ENCODE measurements at places on chromosomes 12 and 14.

DNA sequence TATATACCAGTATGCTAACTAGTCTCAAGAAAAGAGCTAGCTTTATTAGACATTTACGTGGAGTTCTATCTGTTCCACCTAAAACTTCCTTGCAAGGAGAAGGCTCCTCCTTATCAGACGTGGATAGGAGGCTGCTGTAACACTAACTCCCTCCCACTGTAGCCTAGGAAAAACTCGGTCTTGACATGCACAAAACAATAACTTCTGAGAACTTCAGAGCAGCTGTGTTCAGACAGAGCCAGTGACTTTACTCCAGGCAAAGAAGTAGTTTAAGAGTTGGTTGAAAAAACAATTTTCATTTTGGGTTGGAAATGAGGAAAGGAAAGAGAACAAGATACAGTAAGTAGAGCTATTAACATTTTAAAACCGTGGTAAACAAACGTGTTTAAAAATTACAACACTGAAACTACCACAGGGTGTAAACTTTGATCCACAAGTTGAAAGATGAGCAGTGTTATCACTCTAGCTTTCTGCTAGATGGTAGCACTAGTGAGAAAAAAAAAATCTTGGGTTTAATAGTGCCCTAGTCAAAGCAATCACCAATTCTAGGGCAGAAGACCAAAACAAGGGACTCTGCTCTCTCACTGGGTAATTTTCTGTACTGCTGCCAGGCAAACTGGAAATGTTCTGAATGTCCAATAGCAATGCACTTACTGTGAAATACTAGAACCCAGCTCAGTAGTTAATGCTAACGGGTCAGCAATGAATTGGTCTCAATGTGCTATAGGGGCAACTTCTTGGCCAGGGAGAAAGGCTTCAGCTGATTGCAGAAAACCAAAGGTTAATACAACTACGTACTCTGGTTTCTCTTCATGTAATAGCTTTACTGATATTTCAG, 2.4 kb downstream of the ATF7 start:
- DNase-seq: no peak

DNA sequence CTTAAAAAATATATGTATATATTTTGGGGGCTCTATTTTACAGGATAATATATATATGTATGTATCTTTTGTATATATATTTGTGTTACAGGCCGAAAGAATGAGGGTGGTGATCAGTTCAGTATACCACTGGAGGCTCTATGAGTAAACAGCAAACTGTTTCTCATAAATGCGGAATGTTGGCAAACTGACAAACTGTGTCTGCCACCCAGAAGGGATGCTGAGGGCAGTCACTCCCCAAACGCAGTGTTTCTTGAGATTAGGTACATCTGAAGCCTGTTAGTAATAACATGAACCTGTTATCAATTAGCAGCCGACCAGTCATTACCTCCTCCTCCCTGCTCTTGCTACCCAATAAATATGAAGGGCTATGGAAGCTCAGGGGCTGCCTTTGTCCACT, 20.8 kb downstream of the TNFAIP2 start:
- no peak for DNase-seq

GRCh38 chr12:69179786-69180185, 59.6 kb upstream of the CPSF6 start:
- no peak for DNase-seq

GRCh38 chr12:58176296-58176869, 235.0 kb downstream of the ATP23 start:
- DNase-seq: no peak

GRCh38 chr12:108324351-108325017, 14.6 kb downstream of the CMKLR1 start:
- DNase-seq: no peak

DNA sequence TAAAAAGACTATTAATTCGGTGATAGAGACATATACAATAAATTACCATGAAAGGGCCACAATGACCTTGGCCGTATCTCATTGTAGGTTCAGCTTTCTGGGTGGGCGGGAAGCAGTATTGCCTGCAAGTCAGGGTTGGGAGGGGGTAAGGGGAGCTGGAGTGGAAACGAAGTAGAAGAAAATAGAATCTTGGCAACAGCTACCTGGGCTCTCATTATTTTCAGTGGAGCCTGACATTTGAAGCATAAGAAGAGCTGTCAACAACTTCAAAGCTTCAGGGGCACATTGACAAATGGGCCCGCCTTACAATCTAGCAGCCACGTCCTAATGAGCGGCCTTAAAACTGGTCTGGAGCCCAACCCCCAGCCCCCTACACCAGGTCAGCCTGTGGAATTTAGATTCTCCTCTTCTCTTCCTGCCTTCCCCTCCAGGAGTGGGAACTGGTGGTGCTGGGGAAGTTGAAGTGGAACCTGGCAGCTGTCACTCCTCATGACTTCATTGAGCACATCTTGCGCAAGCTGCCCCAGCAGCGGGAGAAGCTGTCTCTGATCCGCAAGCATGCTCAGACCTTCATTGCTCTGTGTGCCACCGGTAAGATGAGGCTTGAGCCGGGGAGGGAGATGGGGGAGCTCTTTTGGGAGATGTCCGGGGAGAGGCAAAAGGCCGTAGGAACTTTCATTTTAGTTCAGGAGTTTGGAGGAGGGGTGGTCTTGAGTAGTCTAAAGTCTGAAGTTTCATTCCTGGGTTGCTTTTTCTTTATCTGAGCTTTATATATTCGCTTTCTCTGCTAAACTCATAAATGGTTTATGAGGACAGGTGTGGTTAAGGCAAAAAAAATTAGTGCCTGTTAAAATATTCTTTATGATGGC, 5.0 kb downstream of the CCND2 start:
- no peak for DNase-seq

GRCh38 chr14:38578278-38578681, 322.4 kb upstream of the CLEC14A start:
- no peak for DNase-seq

DNA sequence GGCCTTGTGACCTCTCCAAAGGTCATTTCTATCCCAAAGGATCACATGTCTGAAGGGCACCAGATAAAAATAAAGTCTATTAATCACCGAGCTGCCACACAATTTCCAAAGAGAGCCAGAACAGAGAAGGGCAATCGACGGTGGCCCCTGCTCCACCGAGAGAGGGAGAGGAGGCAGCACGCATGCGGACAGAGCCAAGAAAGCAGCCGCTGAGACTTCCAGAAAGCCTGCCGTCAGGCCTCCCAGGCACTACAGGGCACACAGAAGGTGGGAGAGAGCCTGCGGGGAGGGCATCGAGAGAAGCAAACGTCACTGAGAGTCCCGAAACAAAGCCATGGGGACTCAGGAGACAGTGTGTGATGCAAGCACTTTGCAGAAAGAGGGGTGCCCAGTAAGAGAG, 182.0 kb downstream of the DPF3 start:
- DNase-seq: no peak

DNA sequence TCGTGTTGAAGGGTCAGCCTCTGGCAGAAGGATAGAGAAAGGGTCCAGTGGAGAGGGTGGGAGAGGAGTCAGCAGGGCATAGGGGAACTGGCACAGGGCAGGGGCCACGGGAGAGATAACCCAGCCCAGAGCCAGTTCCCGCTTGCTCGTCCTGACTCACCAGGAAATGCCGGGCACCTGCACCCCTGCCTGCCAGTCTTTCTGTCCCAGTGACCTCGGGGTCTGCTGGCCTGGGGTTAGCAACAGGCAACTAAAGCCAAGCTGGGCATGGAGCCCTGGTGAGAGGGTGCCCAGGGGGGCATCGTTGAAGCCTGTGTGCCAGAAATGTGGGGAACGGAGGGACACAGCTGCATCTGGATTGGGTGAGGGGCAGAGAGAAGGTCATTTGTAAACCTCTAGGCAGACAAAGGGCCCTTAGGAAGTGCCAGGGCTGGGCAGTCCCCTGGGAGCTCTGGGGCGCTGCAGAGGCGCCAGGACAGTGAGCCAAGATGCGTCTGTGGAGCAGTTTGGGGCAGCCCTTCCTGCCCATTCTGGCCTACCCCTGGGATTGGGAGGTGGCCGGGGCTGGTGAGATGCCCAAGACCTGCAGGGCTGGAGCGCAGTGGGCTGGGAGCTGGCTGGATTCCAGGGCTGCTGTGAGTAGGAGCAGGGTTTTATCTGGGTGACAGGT, 5.5 kb downstream of the TNFAIP2 start:
- DNase-seq: no peak

GRCh38 chr12:64582114-64582513, 28.2 kb upstream of the RASSF3 start:
- no peak for DNase-seq

GRCh38 chr14:61659582-61659981, 35.7 kb upstream of the HIF1A start:
- no peak for DNase-seq

DNA sequence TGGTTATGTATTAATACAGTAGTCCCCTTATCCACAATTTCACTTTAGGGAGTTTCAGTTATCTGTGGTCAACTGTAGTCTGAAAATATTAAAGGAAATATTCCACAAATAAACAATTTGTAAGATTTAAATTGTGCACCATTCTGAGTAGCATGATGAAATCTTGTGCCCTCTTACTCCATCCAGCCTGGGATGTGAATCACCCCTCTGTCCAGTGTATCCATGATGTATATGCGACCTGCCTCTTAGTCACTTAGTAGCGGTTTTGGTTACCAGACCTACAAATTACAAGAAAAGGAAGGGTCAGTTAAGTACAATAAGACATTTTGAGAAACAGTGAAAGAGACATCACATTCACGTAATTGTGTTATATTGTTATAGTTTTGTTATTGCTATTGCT, 39.9 kb upstream of the MDGA2 start:
- DNase-seq: no peak

GRCh38 chr12:119176267-119177055, 2.3 kb upstream of the HSPB8 start:
- DNase-seq: no peak

DNA sequence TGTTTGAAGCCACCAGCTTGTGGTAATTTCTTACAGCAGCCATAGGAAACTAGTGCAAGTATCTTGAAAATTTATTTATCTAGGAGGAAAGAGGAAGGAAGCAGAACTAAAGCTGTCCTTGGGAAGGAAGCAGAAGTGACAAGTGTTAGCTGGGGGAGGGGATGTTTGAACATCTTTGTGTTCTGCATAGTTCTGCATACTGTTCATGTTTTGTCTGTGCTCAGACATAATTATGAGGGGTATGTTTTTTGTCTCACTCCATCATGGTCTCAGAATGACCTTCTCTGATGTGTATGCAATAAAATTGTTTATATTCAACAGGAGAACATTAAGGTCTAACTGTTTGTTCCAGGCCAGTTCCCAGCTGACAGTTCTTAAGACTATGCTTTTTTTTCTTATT, 606.5 kb downstream of the GALC start:
- DNase-seq: no peak

- DNase-seq: no peak
Measured at GRCh38 chr12:71183018-71183417, 25.2 kb upstream of the TSPAN8 start.

DNA sequence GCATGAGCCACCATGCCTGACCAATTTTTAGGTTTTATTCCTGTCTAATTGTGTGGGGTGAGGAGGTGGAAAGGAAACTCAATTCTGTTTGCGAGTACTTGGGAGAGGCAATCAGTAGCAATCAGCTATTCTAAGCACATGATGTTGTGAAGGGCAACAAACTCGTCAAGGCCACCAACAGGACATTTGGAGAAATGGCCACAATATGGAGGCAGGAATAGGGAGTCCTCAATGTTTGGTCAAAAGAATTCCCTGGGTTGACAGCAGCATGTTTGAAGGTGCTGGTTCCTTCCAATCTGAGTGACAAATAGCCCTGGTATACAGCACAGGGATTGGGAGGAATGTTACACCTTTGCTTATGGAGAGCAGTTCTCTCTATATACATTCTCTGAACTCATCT, 32.7 kb upstream of the USP44 start:
- no peak for DNase-seq

GRCh38 chr12:40827683-40828592, 135.7 kb downstream of the CNTN1 start:
- no peak for DNase-seq

DNA sequence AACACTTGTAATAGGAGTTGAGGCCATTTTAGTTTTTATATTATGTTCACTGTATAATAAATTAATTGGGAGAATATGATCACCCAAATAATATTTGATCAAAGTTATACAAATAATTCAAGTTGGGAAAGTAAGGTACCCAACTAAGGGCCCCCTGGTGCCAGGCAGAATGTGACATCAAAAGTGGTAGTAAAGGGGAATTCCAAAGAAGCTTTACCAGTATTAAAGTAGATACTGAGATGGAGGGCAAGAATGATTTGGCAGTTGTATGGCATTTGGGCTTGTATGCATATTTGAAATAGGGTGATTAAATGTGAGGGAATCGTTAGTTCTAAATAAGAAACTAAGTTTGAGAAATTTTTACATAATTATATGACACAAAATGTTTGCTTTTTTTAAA, 17.7 kb downstream of the GXYLT1 start:
- DNase-seq: no peak

GRCh38 chr12:61546296-61546695, 713.9 kb upstream of the USP15 start:
- DNase-seq: no peak

DNA sequence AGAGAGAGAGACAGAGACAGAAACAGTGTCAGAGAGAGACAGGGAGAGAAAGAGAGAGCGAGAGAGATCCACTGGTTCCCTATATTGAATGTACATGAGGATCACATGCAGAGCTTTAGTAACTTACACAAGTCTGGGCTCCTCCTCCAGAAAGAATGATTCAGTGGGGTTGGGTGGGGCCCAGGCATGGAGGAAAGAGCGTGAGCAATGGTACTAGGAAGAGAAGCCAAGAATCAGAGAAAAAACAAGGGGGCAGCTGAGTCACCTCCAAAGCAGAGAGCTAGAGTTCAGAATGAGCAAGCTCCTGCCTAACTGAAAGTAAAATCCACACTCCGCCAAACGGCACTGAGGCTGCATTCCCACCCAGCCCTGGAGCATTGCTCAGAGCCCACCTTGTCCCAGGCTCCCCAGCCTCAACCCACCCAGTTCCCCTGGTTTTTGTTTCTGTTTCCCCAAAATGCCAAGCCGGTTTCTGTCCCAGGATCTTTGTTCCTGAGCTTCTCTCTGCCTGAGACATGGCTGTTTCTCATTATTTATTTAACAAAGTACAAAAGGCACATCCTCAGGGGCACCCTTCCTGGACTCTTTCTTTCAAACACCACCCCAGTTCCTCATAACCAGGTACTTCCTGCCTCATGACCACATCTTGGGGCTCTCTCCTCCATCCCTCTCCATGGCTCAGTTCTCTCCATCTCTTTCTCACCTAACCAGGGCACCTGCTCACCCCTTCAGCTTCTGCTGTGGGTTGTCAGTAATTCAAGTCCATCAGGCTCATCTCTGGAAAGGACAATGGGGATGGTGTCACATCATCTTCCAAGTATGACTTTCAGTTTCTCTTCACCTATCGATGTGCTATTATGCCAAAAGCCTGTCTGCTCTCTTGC, 670.3 kb upstream of the TBX3 start:
- no peak for DNase-seq

GRCh38 chr12:75603475-75603874, 92.1 kb upstream of the KRR1 start:
- no peak for DNase-seq

- DNase-seq: no peak
Measured at GRCh38 chr12:127393896-127394295, 873.1 kb upstream of the TMEM132C start.

GRCh38 chr14:90523961-90524875, 127.4 kb downstream of the CALM1 start:
- DNase-seq: no peak

GRCh38 chr14:32726516-32726915, 212.2 kb upstream of the NPAS3 start:
- no peak for DNase-seq
